ENCODE measurements at places on chromosomes 7 and 10.

DNA sequence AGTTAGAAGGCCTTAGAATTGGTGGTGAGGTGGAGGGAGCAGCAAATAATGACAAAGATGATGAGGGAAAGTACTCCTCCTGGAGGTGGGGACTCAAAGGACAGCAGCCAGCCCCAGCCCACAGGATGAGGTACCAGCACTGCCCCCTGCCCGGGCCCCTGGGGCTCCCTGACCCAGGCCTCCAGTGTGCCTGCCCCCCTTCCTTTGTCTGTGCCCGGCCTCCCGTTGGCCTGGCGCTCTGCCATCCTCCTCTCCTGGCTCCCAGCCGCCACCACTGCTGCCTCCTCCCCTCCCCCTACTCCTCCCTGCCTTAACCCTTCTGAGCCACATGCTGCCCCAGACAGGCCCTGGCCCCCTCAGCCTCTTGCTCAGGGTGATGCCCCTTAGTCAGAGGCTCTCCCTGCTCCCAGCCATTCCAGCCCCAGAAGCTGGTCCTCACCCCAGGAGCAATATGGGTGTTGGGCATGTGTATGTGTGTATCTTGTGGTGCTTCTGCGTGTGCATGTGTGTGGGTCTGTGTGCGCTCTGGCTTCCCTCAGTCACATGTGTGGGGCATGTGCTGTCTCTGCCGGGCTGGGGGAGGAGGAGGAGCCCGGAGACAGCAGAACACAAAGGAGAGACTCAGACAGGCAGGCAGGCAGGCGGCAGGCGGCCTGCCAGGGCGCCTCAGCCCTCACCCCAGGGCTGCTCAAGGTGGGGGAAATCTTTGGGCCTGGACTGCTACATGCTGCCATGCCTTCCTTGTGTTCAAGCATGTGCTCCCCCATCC, 2.6 kb downstream of the LDB1 start:
- DNase-seq: no peak

GRCh38 chr10:73182568-73182967, 14.6 kb downstream of the FAM149B1 start:
- DNase-seq: no peak

DNA sequence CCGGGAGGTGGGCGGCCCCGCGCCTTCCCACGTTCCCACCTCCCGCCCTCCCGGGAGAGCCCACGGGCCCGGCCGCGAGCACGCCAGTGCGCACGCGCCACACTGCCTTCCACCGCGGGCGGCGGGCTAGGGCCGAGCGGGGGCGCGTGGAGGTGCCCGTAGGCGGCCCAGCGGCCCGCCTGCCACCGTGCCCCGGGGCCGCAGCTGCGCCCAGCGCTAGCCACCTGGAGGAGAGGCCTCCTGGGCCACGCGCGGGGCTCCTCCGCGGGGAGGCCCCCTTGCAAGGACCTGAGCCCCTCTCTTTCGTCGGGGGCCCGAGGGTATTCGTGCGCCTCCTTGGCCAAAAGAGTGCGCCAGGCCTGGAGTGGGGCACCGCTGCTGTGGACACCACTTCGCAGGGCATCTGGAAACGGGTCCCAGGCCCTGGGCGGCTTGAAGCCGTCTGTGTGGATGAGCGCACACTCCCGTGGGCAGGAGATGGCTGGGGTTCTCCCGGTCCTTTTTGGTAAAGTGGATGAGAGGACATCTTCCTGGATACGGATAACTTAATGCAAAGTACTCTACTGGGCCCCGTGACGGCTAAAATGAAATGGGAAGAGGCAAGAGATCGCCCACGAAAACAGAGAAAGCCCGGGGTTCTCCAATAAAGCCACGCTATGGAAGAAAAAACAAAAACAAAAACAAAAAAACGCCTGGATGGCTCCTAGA, 9.0 kb upstream of the EBF3 start:
- no peak for DNase-seq

DNA sequence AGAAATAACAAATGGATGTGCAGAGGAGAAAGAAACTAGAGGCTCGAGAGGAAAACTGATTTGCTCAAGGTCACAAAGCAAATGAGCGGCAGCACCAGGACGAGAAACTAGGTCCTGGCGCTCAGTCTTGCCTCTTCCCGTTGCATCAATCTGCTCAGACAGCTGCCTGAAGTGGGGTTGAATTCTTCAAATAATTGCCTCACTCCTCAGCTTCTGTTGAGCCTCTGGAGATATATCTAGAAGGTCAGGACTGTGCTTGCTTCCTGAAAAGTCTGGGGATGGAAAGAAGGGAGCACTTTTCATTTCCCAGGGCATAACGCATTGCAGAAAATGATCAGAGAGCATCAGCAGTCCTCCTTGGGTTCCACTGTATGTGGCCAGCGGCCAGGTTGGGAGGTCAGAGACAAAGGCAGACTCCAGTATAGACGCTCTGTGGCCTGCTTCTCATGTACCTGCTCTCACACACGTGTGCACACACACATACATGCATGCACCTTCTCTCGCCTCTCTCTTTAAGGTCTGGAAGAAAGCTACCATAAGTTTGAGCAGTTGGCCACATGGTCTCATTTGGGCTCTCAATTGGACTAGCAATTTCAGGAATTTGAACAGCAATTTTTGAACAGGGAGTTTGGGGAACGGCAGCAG, 83.7 kb upstream of the DUSP5 start:
- no peak for DNase-seq

DNA sequence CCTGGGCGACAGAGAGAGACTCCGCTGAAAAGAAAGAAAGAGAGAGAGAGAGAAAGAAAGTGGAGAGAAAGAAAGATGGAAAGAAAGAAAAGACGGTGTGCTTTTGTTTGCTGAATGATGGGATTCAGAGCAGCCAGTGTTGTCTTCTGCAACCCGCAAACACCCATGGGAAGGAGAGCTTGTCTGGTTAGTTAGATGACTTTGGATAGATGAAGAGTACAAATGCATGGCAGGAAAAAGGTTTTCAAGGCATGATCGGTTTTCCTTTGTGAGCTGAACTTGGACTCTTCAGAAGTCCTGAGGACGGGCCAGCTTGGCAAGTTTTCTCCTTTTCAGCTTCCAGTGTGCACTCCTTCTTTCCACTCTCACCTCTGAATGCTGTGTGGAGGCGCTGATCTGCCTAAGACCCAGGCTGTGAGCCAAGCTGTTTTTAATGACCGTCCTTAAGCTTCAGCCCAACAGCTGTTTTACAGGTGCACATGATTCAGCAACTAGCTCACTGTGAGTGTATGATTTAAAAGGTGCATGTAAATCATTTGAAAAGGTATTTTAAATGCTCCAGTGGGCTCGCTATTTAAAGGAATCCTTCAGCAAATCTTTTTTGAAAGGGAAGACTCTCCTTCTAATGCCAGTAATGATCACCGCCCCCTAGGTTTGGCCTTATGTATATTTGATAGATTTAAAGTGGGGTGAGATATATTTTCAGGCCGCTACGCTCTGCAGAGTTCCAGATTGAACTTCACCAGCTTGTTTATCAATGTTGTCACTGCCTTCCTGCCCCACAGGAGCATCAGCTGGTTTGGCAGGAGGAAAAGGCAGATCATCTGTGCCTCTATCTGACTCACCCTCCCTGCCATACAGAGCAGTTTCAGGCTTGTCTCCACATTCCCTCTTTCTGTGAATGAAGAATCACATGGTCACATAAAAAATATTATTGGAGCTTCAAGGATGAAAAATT, 115.0 kb downstream of the PLXDC2 start:
- DNase-seq: peak; percentile 18

All from D721Med (cell line).